ENCODE measurements at places on chromosomes 1 and 21.

DNA sequence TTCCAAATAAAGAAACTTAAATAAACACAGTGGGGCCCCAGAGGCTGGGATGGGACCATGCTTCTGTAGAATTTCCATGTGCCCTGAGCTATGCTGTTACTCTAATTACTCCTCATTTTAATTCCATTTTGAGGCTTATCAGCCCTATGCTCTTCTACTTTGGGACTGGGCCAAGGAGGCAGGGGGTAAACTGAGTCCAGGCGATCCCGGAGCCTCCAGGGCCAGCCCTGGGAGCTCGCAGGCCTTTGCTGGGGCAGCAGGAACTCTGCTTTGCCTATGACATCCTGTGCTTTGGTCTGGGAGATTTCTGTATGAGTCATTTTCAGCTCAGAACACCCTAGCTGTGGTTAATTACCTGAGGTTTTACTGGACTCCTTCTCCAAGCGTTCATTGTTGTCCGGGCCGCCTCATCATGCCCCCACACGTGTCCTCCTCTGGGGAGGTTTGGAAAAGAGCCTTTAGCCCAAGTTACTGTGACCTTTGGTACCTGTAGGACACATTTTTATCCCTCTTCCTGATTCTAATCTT, 95.7 kb downstream of the RHOU start:
- peak; percentile 68 for DNase-seq

DNA sequence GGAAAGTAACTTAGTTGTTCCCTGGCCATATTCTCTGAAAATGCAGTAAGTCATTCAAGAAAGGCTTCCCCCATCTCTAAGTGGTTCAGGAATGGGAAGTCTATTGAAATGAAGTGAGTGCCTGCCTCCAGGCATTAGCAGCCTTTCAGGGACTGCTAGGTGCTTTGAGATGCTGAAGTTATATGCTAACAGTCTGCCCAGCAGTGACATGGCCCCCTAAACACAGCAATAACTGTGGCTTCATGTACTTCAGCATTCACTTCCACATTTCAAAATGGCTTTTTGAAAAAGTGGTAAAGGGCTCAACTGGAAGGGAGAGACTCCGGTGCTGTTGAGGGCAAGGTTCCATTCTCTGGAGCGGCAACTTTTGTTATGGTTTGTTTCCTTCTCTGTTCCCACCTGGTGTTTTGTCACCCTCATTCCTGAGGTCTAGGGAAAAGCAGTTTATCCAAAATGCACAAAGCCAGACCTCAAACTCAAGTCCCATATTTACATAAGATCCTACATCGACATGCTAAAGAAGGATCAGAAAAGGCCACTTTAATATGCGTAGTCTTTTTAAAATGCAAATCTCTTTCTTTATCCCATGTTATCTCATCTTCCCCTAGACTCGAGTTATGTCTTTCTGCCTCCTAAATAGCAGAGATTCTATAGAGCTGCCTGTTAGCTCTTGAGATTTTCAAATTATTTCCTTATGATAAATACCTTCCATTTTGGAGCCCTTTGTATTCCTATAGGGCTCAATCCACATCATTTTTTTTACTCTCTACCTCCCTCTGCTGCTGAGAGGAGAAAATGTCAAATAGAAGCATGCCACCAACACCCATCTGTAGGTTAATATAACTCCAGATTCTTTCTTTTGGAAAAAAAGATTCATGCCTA, 34.2 kb upstream of the LRRC8C start:
- DNase-seq, result peak; percentile 61

DNA sequence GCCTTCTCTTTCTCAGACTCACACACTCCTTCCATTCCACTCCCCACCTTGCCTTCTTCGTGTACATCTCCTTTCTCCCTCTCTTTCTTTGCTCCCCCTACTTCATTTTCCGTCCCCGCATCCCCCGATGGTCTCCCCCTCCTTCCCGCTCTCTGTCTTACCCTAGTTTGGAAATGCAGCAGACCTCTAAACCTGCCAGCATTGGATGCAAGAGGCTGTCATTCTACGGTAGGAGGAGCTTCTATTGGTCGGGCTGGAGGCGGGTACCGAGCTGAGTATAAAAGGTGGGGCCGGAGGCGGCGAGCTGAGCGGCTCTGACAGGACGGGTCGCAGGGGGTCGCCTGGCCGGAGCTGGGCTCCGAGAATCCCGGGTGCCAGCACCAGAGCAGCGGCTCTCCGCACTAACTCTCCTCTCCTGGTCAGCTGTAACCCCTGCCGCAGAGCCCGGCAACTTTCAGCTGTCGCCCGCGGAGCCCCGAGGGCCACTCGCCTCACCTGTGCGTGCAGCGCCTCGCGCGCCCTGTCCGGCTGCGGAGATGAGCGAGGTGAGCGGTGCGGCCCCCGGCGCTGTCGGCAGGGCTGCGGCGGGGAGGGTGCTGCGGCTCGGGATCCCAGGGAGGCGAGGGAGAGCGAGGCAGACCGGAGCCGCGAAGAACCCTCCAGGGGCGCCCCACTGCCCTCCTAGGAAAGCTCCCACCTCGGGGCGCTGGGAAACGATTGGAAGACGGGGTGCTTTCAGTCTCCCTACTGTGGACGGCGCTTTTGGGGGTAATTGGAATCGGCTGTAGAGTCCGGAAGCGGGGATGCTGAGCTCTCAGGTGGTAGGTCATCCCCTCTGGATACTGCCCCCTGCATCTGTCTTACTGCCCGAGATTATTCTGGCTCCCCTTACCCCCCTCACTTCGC, at the start of gene PCP4L1:
Gene PCP4L1, plus strand, starts transcription at position 307 of the 906 bp plus-strand sequence. Its CDS starts 230 bp downstream, at position 537.
- peak; percentile 46 for DNase-seq

GRCh38 chr1:171965777-171966176, 124.5 kb downstream of the DNM3 start:
- DNase-seq, result no peak

- no peak for DNase-seq
Measured at GRCh38 chr1:172955161-172955815, 95.5 kb downstream of the TNFSF18 start.

GRCh38 chr1:228964178-228965089, 229.2 kb downstream of the RHOU start:
- DNase-seq, result no peak

DNA sequence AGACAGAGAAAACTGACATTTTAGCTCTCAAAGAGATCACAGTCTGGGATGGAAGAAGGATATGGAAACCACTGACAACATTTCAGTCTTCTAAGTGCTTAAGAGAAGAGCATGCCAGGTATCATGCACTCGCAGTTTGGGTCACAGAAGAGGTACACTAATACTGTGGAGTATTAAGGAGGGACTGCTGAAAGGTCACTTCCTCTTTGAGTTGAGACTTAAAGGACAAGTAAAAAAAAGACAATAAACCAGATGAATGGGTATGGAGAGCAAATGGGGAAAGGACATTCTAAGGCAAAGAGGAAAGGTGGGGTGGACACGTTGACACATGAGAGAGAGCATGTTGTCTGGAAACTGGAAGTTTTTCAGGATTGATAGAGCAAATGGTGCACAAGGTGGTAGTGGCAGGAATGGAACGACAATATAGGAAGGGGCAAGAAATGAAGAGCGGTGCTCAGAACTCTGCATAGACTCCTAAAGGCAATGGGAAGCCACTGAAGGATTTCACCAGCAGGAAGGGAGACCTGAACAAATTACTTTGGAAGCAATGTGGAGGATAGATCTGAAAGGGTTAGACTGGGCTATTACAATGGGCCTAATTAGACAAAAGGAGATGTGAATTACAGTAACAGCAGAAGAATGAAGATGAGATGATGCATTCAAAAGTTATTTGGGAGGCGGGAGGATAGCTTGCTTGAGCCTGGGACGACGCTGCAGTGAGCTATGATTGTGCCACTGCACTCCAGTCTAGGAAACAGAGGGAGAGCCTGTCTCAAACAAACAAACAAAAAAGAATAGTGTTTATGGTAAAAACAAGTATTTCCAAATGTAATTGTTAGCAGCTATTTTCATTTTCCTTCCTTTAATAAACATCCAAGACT, 11.1 kb downstream of the DIPK1A start:
- no peak for DNase-seq
